ENCODE measurements at places on chromosomes 16 and 17.

DNA sequence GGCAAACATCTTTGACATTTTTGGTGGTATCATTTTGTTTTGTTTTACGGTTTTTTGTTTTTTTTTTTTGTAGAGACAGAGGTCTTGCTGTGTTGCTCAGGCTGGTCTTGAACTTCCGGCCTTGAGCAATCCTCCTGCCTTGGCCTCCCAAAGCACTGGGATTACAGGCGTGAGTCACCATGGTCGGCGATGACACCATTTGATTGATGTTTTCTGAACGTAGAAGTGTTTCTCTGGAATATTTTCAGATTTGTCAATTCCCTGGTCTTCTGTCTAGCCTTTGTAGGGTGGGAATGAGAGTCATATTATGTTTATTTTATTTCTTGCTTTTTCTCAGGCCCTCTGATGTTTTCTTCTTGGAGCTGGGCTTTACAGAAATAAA is 32.2 kb upstream of the BRD7 start:
- DNase-seq, result no peak

DNA sequence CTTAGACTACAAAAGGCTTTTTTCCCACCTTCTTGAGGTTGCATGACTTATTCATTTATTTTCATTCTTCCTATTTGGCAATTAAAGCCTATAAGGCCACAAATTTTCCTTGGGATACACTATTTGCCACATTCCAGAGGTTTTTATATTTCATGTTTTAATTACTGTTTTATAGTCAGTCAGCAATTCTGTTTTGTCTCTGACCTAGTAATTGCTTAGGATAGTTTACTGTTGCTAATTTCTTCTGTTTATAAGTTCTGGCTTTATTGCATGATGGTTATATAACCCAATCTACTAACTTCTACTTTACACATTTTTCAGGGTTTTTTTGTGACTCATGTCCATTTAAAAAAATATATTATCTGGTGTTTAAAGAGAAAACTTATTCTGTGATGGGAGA is 2.5 kb downstream of the ZNF23 start:
- DNase-seq, result no peak

DNA sequence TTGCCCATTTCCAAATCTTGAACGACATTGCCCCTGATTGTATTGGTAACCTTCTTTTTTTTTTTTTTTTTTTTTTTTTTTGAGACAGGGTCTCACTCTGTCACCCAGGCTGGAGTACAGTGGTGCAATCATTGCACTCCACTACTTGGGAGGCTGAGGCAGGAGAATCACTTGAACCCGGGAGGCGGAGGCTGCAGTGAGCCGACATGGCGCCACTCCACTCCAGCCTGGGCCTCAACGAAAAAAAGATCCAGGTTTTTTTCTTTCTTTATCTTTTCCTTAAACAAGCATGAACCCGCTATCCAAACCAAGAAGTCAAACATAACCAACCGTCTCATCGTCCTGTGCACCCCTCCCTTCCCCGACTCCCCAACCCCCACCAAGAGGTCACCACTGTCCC is 47.6 kb upstream of the RPH3AL start:
- no peak for DNase-seq

DNA sequence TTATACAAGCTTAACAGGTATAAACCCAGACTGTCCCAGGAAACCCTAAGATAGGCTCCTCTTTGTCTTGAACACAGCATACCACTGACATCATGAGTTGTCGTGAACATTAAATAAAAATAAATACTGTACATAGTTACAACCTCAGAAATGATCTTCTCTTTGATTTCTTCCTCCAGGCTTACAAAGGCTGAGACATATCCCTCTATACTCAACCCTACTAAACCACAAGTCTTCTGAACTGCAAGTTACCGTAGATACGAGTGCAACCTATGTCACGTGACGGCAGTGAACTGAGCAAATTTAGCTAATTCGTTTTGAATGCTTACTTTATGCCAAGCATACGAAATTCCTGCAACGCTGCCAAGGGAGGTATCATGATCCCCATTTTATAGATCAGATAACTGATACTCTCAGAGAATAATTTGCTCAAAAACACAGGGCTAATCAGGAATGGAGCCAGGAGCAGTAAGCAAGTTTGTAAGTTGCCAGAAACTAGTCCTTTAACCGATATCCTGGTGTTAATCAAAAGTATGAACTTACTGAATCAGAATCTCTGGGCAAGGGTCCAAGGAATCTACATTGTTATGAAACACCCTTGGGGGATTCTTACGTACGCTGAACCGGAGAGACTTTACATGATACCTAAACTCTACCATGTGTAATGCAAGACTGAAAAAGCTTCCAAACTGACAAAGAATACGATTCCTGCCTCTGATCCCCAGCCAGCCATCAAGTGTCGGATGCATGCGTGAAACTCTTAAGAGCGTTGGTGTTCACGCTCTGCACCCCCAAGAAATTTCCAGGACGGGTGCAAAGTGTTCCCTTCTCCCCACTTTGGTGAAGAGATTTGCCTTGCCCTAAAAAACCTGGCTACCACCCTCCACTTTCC is 106.2 kb downstream of the XYLT1 start:
- no peak for DNase-seq

- no peak for DNase-seq
These were observed 621.0 kb downstream of the WWOX start for GRCh38 chr16:78720416-78720815.

GRCh38 chr17:32699247-32699646 is 177.7 kb downstream of the MYO1D start:
- DNase-seq, result no peak

GRCh38 chr16:27315333-27316037 is 1.7 kb downstream of the IL4R start:
- no peak for DNase-seq

GRCh38 chr17:44203731-44204440 is 4.2 kb upstream of the ATXN7L3 start:
- DNase-seq, result peak; percentile 70

DNA sequence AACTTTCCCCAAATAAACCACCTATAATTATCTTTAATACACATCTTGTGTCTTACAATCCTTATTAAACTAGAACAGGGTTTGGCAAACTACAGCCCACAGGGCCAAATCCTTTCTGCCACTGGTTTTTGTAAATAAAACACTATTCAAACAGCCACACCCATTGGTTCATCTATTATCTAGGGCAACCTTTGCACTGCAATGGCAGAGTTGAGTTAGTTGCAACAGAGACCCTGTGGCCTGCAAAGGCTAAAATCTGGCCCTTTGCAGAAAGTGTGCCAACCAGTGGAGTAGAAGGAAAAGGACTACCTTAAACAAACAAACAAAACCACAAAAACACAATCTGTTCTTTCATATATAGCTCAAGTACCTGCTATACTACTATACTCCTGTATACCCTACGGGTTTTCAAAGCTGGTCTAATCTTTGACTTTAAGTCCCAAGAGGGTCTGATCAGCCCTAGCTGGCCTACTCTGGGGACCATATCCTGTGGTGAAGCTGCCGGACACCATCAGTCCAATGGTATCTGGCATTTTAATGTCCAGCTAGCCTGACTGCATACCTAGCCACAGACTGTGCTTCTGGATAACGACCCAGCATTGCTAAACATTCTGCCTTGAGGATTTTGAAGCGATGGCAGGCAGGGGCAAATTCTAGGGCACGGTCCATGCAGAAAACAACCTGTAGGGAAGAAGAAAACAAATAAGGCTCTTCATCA is 23.3 kb downstream of the CNP start:
- DNase-seq, result no peak

GRCh38 chr16:76106647-76107046 is 170.6 kb upstream of the CNTNAP4 start:
- DNase-seq, result no peak

GRCh38 chr17:48915459-48916282 is 7.5 kb downstream of the UBE2Z start:
- peak; percentile 41 for DNase-seq

- peak; percentile 79 for DNase-seq
These were observed 2.4 kb upstream of the ENPP7 start for GRCh38 chr17:79728169-79728907.

GRCh38 chr16:19338335-19338734 is 52.8 kb downstream of the CLEC19A start:
- DNase-seq, result no peak

DNA sequence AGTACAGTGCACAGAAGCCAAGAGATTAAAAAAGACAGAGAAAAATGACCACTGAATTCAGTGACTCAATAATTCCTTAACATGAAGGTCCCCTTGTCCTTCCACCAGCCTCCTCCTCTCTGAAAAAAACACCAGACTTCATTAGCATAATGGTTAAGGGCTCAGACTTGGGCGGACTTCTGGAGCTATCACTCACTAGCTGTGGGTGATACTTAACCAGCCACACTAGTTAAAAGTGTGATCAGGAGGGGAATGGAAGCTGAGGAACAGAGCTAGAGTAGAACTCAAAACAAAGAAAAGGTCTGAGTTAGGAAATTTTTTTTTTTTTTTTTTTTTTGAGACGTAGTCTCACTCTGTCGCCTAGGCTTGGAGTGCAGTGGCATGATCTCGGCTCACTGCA is 23.2 kb downstream of the ZNF652 start:
- DNase-seq, result no peak

GRCh38 chr17:18182110-18182977 is 1.3 kb upstream of the ALKBH5 start:
- no peak for DNase-seq

- no peak for DNase-seq
These were observed 249.6 kb downstream of the NTN1 start for GRCh38 chr17:9270921-9271320.

DNA sequence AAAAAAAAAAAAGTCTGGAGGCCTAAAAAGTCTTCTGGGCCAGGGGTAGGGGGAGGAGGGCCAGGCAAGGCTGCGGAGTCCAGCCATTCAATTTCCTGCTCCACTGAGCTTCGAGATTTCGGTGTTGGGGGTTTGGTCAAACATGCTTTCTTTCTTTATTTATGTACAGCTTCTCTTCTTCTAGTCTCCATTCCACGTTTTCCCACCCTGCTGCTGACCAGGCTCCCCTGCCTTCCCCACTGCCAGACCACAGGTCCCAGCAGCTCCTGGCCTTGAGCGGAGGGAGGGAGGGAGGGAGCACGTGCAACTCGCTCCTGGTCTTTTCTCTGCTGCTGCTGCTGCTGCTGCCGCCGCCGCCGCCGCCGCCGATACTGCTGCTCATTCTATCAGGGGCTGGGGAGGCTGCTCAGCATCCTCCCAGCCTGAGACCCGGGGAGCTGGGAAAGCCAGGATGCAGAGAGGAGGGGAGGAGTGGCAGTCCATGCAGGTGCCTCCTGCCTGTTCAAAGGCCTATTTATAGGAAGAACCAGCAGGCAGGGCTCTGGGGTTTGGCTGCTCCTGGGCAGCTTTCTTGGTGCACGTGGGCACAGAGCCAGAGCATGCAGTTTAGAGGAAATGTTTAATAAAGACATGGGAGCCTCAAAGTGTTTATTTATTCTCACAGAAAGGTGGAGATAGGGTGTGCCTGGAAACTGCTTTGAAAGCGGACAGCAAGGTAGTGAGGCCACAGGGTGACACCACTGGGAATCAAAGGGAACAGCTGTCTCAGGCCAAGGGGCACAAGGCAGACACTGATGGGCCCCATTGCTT is 23.4 kb upstream of the ZFHX3 start:
- DNase-seq, result no peak

DNA sequence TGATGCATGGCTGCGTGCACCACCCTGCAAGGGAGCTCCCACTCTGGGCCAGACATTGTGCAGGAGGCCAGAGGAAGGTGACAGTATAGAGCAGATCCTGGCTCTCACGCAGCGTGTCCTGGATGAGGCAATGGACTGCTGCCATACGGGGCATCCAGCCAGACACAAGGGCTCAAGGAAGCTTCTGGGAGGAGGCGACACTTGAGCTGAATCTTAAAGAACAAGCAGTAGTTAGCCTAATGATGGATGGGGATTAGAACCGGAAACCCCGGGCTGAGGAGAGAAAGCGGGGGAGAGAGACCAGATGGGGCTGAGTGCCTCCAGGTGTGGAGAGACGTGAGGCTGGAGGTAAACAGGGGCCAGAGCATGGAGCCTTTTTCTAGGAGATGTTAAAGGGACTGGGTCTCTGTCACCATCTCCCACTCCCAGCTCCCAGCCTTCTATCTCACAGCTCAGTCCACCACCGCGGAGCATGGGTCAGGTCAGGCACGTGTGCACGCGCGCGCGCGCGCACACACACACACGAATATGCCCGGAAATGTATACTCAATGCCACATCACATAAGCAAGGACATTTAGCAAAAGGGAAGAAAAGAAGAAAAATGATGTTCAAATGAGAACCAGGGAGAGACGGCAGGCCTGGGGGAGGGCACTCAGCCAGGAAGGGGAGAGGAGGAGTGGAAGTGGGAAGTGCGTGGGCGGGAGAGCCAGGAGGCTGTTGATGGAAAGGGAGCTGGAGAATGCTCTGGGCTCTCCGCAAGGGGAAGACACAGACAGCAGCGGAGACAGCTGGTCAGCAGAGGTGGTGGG is 46.3 kb downstream of the CCDC42 start:
- DNase-seq, result no peak

- DNase-seq, result no peak
These were observed 8.7 kb upstream of the PITPNA start for GRCh38 chr17:1571341-1571704.

DNA sequence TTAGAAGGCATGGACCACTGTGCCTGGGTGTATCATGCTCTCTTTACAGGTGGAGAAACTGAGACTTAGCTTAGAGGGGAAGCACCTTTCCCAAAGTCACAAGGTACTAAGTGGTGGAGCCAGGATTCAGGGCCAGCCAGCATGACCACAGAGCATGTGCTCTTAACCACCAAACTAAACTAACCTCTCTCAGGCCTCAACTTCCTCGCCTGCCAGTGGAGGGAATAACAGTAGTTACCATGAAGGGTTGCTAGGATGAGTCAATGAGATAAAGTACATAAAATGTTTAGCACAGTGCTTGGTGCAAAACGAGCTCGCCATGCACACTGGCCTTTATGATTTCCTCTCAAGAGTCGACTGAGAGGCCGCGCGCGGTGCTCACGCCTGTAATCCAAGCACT is 6.4 kb upstream of the MYO1C start:
- no peak for DNase-seq

DNA sequence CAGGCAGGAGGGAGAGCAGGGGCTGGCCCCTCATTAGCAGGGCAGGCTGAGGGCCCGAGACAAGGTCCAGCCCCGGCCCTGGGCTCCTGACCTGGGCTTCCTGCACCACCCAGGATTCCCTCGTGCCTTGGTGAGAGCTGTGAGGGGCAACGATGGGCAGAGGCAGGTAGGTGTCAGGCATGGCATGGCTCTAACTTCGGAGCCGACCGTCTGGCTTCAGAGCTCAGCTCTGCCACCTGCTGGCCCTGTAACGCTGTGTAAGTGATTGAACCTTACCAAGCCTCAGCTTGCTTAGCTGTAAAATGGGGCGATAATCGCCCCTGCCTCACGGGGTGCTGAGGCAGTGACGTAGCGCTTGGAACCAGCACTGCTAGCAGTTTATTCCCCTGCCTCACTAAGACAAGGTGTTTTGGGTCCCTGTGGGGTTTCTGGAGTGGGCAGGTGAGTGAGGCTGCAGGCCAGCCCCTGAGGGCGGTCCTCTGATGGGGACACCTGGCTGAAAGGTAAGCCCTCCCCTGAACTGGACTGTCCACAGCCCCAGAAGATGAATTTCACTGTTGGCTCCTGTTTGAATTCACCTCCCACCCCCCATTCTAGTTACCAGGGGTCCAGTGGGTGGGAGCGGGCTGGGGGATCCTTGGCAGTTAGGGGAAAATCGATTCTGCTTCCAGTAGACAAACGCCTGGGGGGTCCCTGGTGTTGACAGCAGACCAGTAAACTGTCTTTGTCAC is 184.8 kb upstream of the GSE1 start:
- DNase-seq, result peak; percentile 24
